ENCODE measurements at places on chromosomes 4 and X.

GRCh38 chr4:127788517-127788916 is 6.4 kb downstream of the HSPA4L start:
- no peak for DNase-seq

GRCh38 chrX:111445485-111445884 is 33.5 kb upstream of the DCX start:
- DNase-seq: no peak

GRCh38 chr4:52862639-52863161 is 583 bp downstream of the RASL11B start:
- no peak for DNase-seq

GRCh38 chr4:2796849-2797544 is 4.1 kb downstream of the SH3BP2 start:
- DNase-seq: no peak

DNA sequence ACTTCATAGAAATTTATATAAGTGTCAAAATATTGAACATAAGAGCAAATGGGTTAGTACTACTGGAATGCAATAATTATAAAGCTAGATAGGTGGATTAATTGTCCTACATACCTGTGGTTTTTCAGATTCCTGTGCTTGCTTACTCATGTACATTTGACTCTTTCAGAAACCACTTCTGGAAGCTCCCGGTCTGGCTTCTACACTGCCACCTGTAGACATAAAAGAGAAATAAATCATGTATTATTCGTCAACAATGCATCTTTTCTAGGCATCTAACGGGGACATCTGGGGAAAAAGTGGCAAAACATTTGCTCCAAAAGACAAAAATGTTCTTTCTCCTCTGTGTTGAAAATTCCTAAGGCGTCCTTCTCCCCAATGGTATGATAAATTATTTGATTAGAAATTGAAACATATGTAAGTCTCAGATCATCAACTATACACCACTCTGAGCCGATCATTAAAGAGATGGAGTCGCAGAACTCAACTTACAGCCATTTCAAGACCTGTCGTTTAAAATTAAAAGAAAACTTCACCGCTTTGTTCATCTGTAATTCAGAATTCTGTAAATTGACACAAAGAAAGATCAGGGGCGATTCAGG is 648.7 kb upstream of the DIPK2B start:
- no peak for DNase-seq

- no peak for DNase-seq
Observed at GRCh38 chr4:89413518-89413917, 105.9 kb upstream of the GPRIN3 start.
